ENCODE measurements at places on chromosomes 4 and X. TPM values are rescaled to one million over a fixed set of nuclear protein-coding genes. Genes with fewer than 3 reads are reported as not detected.

The POLN gene
- total RNA-seq = 1.5 TPM

The NUDT11 gene
- 23.6 TPM for total RNA-seq

The POU3F4 gene
- total RNA-seq = 0.20 TPM

The BEX4 gene
- 48.2 TPM for total RNA-seq

The GLOD5 gene
- not detected for total RNA-seq

The SLC34A2 gene
- total RNA-seq = 0.35 TPM

The NEIL3 gene
- total RNA-seq = 8.3 TPM

The ZNF81 gene
- total RNA-seq = 11.0 TPM

The PRPS2 gene
- 34.6 TPM for total RNA-seq

The PWWP3B gene
- total RNA-seq = 0.26 TPM

The NDNF gene
- total RNA-seq = 0.17 TPM

The PLK4 gene
- total RNA-seq = 40.2 TPM

The GPR82 gene
- total RNA-seq = not detected

The SPACA5 gene
- total RNA-seq = not detected

The CNOT6L gene
- total RNA-seq = 15.9 TPM

The GNRHR gene
- not detected for total RNA-seq

The PRDM8 gene
- not detected for total RNA-seq

The SPP1 gene
- total RNA-seq = 13.2 TPM

The SYN1 gene
- 11.7 TPM for total RNA-seq

The MTMR8 gene
- total RNA-seq = 5.9 TPM

The ANXA10 gene
- not detected for total RNA-seq

The ZNF185 gene
- total RNA-seq = 11.3 TPM

The ZCCHC18 gene
- total RNA-seq = 1.8 TPM

The USP17L13 gene
- total RNA-seq = not detected

The COX7B gene
- 253 TPM for total RNA-seq

The IQSEC2 gene
- total RNA-seq = 8.4 TPM

The UCP1 gene
- total RNA-seq = not detected

The RNF212 gene
- 3.3 TPM for total RNA-seq

The PFKFB1 gene
- total RNA-seq = 0.31 TPM
